ENCODE measurements at places on chromosomes 4 and X.
A peak's percentile ranks its signal among the peaks of the same experiment; 100 is the strongest.

DNA sequence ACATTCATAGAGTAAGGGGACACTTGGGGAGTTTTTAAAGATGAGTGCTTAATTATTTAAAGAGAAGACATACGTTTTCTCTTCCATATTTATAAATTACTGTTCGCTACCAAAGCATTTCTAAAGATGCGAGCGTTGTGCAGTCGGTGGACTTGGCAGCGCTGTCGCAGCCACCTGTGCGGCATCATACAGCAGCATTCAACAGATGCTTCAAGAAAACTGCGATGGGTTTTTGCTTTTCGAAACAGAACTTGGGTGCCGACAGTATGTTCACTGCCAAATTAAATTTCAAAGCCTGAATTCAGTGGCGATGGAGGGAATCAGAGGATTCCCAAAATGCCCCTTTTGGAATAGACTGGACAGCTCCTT, 1.6 kb upstream of the HTR2C start:
- no peak for DNase-seq

DNA sequence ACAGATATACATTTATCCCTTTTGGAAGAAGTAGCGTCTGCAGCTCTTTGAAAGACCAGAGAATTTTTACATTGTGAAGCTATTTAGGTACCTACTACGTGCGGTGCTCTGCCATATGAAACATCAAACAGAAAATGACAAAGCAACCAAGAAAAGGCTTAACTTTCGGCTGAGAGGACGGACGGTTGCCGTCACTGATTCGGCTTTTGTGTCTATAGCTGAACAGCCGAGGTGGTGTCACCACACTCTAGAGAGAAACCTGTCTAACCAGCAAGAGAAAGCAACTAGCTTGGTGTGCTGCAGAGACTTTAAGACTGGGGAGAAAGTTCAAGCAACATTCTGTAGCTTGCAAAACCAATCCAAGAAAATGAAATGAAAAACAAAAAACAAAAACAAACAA, 145.5 kb downstream of the SHOX start:
- DNase-seq, result no peak

- no peak for DNase-seq
Observed at GRCh38 chr4:87209182-87209581, 11.2 kb downstream of the KLHL8 start.

- no peak for DNase-seq
Observed at GRCh38 chr4:65007841-65008439, 598.7 kb upstream of the TECRL start.

- no peak for DNase-seq
Observed at GRCh38 chr4:123418351-123418931, 21.8 kb downstream of the SPRY1 start.

DNA sequence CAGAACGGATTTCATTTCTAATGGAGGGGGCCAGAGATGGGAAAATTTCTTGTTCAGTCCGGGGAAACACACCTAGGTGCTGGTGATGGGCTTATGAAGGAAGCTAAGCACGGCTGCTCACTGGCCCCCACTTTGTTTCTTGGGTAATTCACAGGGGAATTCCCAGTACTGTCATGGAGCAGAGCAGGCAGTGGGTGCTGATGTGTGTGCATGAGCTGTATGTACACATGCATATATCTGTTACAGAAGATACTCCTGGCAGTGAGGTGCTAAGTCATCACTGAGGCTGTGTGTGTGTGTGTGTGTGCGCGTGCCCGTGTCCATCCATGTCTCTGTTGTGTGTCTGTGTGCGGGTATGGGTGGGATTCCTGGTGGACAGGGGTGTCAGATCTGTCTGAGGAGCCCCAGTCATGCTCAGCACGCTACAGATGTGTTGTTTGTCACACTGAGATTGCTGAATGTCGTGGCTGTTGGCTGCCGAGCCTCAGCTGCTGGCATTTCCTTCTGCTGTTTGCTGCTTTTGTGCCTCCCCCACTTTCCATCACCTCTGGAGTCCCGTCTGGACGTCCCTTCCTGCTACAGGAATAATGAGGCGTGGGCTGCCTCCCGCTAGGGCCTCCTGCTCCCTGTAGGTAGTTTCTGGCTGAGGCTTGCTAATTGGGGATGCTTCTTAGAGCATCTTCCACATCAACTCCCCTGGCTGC, 53.3 kb downstream of the JADE1 start:
- peak; percentile 28 for DNase-seq

DNA sequence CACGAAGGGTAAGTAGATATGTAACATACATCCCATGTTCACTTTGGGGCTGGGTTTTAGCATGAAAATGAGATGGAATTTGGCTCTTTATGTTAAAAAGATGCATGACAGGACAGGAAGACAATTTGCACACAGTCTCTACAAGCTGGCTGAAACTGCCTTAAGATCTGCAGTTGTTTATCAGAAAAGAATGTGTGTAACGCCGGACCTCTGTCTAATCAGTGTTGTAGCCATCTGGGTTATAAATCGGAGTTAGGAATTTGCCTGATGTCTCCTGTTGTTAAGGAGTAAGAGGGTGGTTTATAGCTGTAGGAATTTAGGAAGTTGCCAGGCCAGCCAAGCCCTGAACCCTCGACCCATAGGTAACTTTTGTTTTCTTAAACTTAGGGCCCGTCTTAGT, 562.9 kb upstream of the FAT1 start:
- no peak for DNase-seq

- no peak for DNase-seq
Observed at GRCh38 chr4:14807856-14808255, 194.4 kb upstream of the CPEB2 start.

- DNase-seq, result no peak
Observed at GRCh38 chr4:1058198-1058996, 47.0 kb downstream of the FGFRL1 start.

- no peak for DNase-seq
Observed at GRCh38 chr4:6278801-6279197, 9.1 kb downstream of the WFS1 start.

GRCh38 chr4:159150396-159150795, 47.5 kb downstream of the RAPGEF2 start:
- DNase-seq, result no peak

- DNase-seq, result peak; percentile 46
Observed at GRCh38 chrX:129779747-129780146, at the start of gene SASH3. Gene SASH3 (plus strand): TSS chrX:129779949. CDS start chrX:129780098, 149 bp downstream.

DNA sequence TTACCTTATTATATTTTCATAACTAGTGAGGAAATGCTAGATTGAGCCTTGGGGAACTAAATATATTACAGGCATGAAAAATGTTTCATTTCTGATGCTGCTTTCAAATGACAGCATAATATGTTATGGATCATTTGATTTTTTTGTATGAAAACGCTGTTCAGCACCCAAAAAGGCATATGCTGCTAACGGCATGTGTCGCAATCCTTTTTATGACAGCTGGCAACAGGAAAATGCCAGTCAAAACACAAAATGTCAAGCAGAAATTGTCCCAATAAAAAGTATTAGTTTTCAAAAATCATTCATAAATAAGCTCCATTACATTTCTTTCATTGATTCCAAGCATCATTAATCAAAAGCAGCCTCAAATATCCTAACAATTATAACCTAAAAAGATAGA, 1244.5 kb downstream of the PCDH7 start:
- DNase-seq, result no peak

DNA sequence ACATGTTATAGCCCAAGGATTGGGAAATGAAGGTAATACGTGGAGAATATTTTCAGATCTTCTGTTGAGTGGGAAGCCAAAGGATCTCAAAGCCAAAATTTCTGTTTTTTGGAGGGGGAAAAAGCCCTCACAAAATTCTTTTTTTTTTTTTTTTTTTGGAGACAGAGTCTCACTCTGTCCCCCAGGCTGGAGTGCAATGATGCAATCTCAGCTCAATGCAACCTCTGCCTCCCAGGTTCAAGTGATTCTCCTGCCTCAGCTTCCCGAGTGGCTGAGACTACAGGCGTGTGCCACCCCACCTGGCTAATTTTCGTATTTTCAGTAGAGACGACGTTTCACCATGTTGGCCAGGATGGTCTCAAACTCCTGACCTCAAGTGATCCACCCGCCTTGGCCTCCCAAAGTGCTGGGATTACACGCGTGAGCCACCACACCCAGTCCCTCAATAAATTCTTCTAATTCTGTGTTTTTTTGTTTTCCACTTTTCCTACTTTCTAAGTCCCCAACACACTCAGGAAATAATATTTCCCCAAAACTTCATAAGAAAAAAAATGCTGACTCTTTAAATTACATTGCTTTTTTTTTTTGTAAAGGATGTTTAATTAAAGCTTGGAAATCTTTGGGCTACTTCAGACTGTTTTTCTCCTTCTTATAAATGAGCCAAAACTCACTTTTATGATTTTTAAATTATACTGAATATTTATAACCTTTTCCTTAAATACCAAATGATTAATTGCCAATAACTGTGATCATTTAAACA, 51.6 kb downstream of the RPS3A start:
- DNase-seq, result no peak

GRCh38 chr4:17797808-17798207, 12.7 kb downstream of the DCAF16 start:
- DNase-seq, result no peak

DNA sequence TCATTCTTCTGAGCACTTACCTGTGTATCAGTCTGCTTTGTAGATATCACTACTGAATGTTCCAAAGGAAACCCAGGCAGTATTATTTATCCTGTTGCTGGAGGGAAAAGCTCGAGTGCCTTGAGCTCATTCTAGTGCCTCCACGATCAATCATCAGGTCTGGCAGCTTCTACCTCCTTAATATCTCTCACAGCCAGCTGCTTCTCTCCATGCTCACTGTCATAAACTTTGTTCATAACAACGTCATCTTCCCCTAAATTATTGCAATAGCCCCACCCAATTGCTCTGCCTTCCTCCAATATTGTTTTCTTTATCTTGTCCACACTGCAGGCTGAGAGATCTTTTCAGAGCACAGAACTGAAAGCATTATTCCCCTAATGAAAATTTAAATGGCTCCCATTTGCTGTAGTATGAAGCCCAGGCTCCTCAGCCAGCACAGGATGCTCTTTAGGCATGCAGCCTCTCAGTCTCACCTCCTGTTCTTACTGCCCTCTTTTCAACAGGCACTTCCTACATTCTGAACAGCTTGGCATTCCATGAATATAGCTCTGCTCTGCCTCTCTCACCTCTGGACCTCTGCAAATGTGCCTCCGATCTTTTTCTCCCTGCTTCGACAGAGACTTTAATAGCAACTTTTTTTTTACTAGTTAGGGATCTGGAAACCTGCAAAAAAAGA, 504.2 kb upstream of the IGFBP7 start:
- no peak for DNase-seq

DNA sequence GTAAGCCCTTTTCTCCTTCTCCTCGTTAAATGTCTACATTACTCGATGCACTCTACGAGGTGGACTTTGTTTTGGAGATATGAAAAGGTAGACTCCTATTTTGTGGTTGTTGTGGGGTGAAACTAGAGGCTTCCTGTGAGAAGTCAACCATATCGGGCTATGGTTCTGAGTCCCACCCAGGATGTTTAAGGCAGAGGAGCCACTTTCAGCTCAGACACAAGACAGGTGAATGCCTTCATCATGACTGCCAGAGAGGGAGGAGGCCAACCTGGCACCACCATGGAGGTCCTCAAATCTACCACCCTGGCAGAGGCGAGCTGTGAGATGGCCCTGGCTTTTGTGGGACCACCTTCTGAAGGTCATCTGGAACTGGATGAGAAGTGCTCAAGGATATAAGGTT, 154.4 kb upstream of the KLF3 start:
- no peak for DNase-seq

DNA sequence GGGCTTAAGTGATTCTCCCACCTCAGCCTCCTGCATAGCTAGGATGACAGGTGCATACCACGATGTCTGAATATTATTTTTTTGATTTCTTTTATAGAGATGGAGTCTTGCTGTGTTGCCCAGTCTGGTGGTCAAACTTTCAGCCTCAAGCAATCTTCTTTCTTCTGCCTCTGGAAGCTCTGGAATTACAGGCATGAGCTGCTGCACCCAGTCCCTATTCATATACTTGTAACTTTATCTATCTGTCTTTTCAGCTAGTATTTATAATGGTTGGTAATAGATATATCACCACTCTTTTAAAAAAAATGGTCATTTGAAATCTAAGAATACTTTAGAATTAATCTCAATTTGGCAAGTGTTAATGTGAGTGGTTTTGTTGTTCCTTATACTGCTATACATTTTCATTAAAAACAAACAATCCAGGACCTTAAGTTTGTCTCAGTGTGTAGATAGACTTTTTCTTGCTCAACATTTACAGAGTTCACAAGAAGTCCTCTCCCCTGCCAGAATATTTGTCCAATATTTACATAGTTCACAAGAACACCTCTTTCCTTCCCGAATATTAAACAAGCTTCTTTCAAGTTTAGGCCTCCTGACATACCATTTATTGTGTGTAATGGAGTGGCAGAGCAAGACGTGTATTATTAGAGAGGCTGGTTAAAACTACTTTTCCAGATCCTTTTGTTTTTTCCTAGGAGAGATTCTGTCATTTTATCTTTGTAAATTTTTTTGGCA, 1197.4 kb upstream of the ADGRL3 start:
- DNase-seq, result no peak

GRCh38 chr4:72953571-72953970, 115.9 kb downstream of the COX18 start:
- no peak for DNase-seq

DNA sequence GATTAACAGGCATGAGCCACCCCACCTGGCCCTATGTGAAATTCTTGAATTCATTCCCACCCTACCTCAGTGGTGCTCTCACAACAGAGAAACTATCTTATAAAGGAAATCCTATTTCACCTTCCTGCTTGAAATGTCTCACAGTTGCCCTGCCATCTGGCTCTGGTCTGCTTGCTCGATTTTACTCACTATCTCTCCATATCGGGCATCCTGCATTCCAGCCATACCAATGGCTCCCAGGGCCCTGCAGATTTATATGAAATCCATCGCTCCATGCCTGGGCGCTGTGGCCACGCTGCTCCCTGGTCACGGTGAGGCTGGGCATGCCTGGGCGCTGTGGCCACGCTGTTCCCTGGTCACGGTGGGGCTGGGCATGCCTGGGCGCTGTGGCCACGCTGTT, 15.8 kb downstream of the SORBS2 start:
- DNase-seq, result no peak

GRCh38 chr4:173879509-173879908, 349.5 kb upstream of the HAND2 start:
- DNase-seq, result no peak

- DNase-seq, result no peak
Observed at GRCh38 chr4:152094970-152095700, 334.3 kb upstream of the GATB start.

GRCh38 chr4:75429208-75429607, 85.0 kb downstream of the RCHY1 start:
- DNase-seq, result no peak

DNA sequence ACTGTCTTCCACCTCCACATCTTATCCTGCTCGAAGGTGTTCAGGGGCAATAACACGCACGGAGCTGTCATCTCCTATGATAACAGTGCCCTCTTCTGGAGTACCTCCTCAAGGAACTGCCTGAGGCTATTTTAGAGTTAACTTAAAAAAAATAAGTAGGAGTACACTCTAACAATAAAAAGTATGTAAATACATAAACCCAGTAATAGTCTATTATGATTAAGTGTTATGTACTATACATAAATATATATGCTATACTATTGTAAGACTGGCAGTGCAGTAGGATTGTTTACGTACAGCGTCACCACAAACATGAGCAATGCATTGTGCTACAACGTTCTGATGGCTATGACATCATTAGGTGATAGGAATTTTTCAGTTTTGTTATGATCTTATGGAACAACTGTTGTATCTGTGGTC, 34.5 kb upstream of the TLR2 start:
- DNase-seq, result no peak
